HuH-7 (cell line): ENCODE measurements at places on chromosomes 16 and 17.

DNA sequence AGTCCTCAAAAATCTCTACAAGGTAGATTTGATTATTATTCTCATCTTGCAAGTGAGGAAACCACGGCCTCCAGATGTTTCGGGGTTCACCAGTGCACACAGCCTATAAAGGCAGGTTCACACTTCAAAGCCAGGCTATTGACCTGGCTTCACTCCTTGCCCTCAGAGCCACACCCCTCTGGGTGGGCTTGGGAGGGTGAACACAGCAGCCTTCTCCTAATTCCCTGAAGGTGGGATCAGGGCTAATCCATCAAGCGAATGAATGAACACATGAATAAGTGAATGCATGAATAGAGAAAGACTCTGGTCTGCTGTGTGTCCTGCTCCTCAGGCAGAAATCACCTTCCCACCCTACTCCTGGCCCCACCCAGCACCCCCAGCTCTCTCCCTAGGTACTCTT is 139.0 kb downstream of the CYLD start:
- no peak for DNase-seq

DNA sequence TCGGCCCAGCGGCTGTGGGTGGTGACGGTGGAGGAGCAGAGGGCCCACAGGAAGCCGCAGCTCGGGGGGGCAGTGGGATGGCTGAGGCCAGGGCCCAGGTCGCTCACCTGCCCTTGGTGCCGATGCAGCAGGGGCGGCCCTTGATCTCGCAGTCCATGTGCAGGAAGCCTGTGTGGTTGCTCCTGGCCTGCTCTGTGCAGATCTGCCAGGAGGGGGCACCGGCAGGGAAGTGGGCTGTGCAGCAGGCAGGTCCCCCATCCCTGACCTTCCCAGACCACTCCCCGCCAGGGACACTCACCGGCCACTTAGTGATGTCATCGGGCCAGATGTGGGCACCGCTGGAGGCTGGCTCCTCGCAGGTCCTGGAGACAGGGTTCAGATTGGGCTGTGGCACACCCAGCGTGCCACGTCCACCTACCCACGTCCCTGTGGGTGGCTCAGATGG is 6.2 kb downstream of the AANAT start:
- peak; percentile 72 for DNase-seq

GRCh38 chr17:72361892-72362291 is 241.1 kb downstream of the SOX9 start:
- DNase-seq: no peak

DNA sequence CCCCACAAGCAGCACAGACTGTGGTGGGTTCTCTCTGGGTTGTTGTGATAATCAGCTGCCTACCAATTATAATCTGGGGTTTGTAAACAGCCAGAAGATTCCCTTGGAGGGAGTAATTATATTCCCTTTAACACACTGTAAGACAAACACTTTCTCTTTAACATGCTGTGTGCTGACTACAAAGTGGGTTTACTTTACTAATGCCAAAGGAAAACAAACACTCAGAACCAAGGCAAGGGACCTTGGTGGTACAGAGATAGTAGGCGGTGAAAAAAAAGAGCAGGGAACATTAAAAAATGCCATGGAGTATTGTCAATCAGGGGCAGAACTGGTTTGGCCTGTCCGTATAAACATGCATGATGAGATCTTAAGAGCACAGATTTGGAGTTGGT is 3.0 kb upstream of the VAT1L start:
- no peak for DNase-seq

- no peak for DNase-seq
These were observed 6.3 kb downstream of the CLUH start for GRCh38 chr17:2705263-2705662.
